ENCODE measurements at places on chromosomes 4 and X. TPM values are rescaled to one million over a fixed set of nuclear protein-coding genes. Genes with fewer than 3 reads are reported as not detected.

Gene TENM3
- 124 TPM for total RNA-seq

Gene LEF1
- total RNA-seq = 0.98 TPM

Gene RS1
- not detected for total RNA-seq

- H3K27ac ChIP-seq = no peak overlapping the region
- peaks cover 1% of the 10 kb centered on the region for H3K27me3 ChIP-seq
- H3K36me3 ChIP-seq = peaks cover 13% of the 10 kb centered on the region
- H3K4me3 ChIP-seq = no peak overlapping the region
These were observed 114.5 kb upstream of the GUCY1A1 start for GRCh38 chr4:155552180-155552579.

DNA sequence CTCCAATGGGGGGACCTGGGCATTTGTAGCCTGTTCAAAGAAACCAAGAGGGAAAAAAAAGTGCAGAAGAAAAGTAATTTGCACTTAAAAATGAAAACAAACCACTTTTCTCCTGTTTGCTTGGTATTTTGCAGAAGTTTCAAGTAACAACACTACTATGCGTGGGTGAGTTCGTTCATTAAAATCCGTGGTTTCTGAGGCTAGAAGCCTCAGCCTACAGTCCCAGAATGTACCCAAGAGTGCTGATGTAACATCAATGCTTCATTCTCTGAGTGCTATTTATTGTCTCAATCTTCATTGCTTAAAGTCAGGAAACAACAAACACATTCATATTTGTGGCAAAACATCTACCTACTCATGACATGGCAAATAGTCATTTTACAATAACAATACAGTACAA, 29.2 kb downstream of the LGI2 start:
- no peak overlapping the region for H3K4me3 ChIP-seq
- no peak overlapping the region for H3K27ac ChIP-seq
- H3K4me1 ChIP-seq = peaks cover 3% of the 10 kb centered on the region
- H3K36me3 ChIP-seq = no peaks in the 10 kb centered on the region
- H3K27me3 ChIP-seq = no peaks in the 10 kb centered on the region
- no peak for DNase-seq
